CD4-positive, alpha-beta T cell treated with Interleukin-2 at 100 ng/mL for 4 hours (primary cell): ENCODE measurements at places on chromosomes 7 and 10.

DNA sequence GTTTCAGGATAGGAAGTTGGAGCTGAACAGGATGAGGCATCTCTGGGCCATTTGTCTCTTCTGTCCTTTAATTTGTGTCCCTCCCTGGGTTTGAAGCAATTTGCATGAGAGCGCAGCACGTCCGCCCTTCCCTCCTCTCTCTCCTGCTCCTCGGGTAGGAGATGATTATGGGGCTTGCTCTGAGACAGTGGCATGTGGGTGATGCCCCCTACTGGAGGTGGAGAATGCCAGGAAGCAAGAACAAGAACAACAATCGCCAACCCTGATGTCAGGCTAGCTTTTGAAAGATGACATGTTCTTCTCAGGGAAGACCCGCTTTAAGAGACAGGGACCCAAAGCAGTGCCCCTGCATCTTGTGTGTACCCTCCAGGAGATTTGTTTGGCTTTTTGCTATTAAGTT, 63.9 kb upstream of the LOXL4 start:
- no peak for DNase-seq

DNA sequence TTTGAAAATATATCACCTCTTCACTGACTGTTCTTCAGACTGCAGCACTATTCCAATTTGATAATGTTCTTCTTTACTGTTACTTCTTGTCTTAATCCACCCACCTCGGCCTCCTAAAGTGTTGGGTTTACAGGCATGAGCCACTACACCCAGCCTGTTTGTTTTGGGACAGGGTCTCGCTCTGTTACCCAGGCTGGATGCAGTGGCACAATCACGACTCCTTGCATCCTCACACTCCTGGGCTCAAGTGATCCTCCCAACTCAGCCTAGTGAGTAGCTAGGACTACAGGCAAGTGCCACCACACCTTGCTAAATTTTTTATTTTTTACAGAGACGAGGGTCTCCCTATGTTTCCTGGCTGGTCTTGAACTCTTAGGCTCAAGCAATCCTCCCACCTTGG, 77.9 kb downstream of the NDUFB2 start:
- no peak for DNase-seq

DNA sequence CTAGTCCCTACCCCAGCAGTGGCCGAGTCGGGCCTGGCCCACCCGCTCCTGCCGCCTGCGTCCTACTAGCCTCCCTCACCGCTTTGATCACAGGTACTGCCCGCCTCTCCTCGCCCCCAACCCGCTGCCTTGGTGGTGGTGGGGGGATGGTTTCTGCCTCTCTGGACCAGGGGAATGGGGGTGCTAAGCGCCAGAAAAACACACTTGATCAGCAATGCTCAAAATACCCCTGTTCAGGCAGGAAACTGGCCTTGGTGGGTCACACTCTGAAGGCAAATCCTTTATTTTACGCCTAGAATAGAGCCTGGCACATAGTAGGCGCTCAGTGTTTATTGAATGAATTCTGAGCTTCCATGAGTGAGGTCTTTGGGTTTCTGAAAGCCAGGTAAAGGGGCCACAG, 1.0 kb upstream of the CRTAC1 start:
- no peak for DNase-seq

GRCh38 chr10:121112579-121113384, 261.6 kb downstream of the WDR11 start:
- no peak for DNase-seq

- no peak for DNase-seq
Measured at GRCh38 chr10:58508316-58508715, 4.4 kb upstream of the BICC1 start.

- no peak for DNase-seq
Measured at GRCh38 chr10:101923256-101923655, 79.7 kb upstream of the KCNIP2 start.

GRCh38 chr10:87634311-87634710, 25.4 kb upstream of the PAPSS2 start:
- no peak for DNase-seq

DNA sequence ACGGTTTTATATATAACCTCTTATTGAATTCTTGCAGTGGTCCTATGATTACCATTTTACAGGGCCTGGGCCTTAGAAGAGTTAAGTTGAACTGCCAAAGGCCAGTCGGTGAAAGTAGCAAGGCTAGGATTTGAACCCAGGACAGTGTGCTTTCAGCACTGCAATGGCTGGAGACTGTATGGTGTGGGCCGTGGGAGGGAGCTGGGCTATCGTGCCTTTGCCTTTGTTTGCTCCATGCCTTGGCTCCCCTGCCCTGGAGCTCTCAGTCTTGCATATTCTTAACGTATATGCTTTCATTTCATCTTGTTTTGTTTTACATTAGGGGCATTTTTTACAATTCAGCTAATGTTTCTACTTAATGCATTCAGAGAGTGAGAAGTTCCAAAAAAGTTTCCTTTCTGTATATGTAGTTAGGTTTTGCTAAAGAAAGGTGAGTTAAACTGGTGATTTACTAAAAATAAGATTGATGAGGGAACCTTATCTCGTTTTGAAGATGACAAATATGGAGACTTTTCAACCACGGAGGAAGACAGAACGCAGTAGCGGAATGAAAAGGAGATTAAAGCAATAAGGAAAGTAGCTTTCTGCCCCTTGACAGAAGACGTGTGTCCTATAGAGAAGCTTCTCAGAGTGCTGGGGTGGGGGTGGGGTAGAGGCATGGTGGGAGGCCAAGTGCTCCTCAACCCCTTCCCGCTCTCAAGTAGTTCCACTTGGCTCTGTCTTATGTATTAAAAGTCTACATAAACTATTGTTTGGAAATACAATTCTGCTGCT, 82.5 kb downstream of the RTKN2 start:
- no peak for DNase-seq

- no peak for DNase-seq
Measured at GRCh38 chr10:104804880-104805279, 163.8 kb downstream of the SORCS3 start.

GRCh38 chr7:116227678-116228239, 17.4 kb downstream of the TES start:
- no peak for DNase-seq

GRCh38 chr10:3107426-3107961, 40.1 kb downstream of the PFKP start:
- DNase-seq = no peak

DNA sequence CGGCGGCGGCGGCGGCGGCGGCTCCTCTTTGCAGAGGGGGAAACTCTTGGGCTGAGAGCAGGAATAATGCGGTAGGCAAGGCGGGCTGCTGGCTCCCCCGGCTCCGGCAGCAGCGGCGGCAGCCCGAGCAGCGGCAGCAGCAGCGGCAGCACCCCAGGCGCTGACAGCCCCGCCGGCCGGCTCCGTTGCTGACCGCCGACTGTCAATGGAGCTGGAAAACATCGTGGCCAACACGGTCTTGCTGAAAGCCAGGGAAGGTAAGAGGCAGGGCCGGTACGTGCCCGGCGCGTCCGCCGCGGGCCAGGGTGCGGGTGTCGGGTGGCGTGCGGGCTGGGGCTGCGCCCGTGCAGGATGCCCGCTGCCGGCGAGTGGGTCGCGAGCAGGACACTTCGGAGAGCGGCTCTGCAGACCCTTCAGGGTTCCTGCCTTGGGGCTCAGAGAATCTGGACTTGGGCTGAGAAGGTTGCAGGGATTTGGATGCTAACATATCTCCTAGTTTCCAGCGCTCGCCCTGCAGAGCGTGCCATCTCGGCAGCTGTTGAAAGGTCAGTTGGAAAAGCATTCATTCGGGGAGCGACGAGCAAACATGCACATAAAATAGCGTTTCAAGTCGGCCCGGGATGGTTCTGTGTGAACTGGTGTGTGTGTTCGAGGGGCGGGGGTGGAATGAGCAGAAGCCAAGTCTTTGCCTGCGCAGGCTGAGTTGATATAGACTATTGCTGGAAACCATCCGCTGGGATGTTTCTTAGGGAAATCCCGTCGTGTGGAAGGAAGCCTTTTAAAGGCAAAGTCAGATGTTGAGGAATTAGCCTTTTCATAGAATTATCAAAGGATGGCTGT, 562 bp downstream of the GRK5 start:
- peak; percentile 21 for DNase-seq

DNA sequence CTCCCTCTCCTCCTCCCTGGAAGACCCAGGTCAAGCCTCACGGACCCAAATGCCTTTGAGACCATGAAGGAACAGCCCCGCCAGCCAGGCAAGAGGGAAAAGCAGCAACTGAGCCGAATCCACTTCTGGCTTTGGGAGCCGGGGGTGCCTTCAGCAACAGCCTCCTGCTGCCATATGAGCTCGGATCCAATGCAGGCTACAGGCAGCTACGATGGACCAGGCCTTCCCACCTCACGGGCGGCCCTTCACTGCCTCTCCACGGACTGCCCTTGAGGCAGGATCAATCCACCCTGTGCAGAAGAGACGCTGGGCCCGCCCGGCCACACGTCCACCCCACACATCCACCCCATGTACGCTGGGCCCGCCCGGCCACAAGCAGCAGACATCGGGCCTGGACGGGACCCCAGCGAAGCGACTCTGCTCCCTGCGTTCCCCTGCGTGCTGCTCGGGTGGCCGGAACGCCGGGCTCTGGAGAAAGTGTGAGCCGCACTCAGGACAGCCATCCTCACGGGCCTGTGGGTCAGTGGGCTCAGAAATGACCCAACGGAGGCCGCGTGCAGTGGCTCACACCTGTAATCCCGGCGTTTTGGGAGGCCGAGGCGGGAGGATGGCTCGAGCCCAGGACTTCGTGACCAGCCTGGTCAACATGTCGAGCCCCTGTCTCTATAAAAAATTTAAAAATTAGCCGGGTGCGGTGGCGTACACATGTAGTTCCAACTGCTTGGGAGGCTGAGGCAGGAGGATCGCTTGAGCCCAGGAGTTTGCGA, 82.0 kb downstream of the FOXL3 start:
- no peak for DNase-seq

- no peak for DNase-seq
Measured at GRCh38 chr10:85786401-85786899, 580.1 kb downstream of the GRID1 start.

- no peak for DNase-seq
Measured at GRCh38 chr10:67807855-67808456, 30.0 kb downstream of the DNAJC12 start.

DNA sequence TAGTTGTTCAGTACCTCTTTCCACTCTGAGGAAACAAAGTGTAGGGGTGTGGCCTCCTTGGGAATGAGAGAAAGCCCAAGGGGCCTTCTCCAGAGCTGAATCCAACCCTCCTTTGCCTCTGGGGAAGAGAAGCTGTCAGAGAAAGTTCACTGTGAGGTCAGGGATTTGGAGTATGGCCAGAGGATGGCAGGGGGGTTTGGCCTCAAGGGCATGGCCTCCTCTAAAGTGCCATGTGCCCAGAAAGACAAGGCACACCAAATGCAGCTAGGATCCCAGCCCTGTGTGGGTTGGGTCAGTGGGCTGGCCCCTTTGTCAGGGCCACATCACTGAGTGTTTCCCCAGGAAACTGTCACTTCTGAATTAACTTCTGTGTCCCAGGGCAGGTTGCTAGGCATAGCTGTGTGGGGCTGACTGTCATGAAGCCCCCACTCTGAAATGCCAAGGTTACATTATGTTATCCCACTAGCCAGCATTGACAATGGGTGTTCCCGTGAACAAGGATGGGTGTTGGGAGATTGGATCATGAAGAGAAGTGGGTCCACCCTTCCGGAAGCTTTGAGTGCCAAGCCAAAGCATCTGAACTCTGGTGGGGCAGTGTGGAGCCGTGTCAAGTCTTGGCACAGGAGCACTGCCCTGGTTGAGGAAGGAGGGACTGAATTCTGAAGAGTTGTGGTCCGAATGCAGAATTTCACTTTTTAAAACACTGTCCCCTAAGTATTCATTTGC, 123.3 kb downstream of the ZMIZ1 start:
- DNase-seq = no peak

DNA sequence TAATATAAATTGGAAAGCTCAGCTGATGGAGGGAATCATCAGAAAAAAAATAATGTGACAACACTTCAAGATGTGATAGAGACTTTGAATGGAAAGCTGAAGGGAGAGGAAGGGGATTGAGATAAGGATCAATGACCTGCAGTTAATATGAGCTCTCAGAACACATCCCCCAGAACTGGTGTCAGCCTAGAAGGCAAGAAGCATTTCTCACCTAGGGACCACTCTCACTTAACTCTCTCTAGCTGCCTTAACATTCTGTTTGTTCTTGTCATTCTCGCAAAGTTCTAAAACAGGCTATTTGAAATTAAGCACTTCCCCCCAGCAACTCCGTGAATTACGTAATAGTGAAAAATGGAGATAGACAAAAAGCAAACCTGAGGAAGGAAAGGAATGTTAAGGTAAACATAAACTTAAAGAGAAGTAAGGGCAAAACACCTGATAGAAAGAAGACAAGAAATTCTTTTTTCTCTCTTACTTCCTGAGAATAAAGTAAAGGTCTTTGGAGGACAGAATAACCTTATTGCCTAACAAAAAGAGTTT, 1.2 kb upstream of the MPP7 start:
- no peak for DNase-seq

DNA sequence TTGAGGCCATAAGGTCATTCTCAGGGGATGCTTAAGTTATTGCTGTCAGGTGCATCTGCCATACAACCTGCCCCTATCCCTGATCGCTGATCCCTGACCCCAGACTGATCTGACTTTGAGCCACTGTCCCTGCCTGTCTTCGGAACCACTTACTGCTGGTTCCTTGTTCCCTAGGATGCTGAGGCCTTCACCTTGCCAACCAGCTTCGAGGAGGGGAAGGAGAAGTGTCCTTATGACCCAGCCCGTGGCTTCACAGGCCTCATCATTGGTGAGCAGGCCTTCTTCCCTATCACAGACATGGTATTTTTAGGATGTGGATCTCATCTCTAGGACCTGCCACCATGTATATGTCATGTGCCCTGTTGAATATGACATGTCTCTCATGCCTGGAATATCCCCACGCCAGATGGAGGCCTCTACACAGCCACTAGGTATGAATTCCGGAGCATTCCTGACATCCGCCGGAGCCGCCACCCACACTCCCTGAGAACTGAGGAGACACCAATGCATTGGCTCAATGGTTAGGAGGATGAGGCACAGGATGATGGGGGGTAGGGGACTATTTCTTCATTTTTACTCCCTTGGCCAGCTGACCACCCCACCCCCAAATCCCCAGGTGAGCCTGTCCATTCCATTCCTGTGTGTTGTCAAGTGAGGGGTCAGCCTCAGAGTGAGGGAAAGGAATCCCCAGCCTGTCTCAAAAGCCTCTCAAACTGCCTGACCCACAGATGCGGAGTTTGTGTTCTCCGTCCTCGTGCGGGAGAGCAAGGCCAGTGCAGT, 9.0 kb downstream of the MRPL43 start:
- DNase-seq = no peak

DNA sequence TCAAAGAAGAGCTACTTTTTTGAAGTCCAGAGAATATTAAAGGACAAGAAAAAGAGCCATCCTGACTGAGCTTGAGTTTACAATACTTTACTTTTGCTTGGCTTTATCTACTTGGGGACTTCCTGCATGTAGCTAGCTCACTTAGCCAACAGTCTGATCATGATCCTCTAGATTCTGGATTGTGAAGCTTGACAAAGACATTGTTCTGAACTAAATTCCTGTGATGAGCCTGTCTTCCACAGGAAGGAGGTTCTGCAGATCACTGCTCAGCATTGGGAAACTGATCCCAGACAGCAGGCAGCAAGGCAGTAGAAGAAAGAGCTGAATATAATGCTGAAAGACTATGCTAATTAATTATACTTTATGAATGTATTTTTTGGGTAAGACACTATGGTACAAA, 296.4 kb downstream of the DGKB start:
- DNase-seq = no peak

GRCh38 chr7:34564091-34564490, 93.9 kb upstream of the NPSR1 start:
- no peak for DNase-seq

GRCh38 chr10:32241946-32242345, 105.0 kb downstream of the EPC1 start:
- no peak for DNase-seq

GRCh38 chr10:102904346-102904745, 13.7 kb upstream of the CNNM2 start:
- no peak for DNase-seq
